ENCODE measurements at places on chromosomes 12 and 14.

GRCh38 chr14:68704736-68705720 lies 87.8 kb downstream of the ZFP36L1 start:
- H3K27ac ChIP-seq = no peak overlapping the region
- no peaks in the 10 kb centered on the region for H3K27me3 ChIP-seq
- no peak for DNase-seq
- H3K4me3 ChIP-seq = no peak overlapping the region
- H3K36me3 ChIP-seq = no peaks in the 10 kb centered on the region
- H3K4me1 ChIP-seq = no peaks in the 10 kb centered on the region

DNA sequence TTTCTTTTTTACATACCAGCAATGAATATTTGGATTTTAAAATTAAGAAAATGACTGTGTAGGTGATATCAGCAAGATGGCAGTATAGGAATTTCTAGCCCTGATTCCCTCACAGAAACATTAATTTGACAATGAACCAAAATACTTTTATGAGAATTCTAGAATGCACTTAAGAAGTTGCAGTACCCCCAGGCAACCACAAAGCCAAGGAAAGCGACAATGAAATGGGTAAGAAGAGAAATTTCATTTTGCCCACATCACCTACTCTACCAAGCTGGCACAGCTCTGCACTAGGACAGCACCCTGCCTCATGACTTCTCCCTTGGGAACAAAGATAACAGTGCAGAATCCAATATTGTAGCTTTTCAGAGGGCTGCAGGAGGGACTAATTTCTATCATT lies 6.6 kb downstream of the OR9K2 start:
- no peaks in the 10 kb centered on the region for H3K4me1 ChIP-seq
- H3K36me3 ChIP-seq = no peaks in the 10 kb centered on the region
- no peak overlapping the region for H3K4me3 ChIP-seq
- H3K27me3 ChIP-seq = peaks cover 6% of the 10 kb centered on the region
- H3K27ac ChIP-seq = no peak overlapping the region
- no peak for DNase-seq

- no peak overlapping the region for H3K27ac ChIP-seq
- H3K4me3 ChIP-seq = no peak overlapping the region
- no peak for DNase-seq
- no peaks in the 10 kb centered on the region for H3K36me3 ChIP-seq
These were observed 142.1 kb downstream of the MED13L start for GRCh38 chr12:116135209-116135930.

- H3K4me1 ChIP-seq = no peaks in the 10 kb centered on the region
- no peaks in the 10 kb centered on the region for H3K27me3 ChIP-seq
- DNase-seq = no peak
- no peak overlapping the region for H3K4me3 ChIP-seq
- no peaks in the 10 kb centered on the region for H3K36me3 ChIP-seq
- no peak overlapping the region for H3K27ac ChIP-seq
These were observed 49.3 kb downstream of the SLC25A21 start for GRCh38 chr14:37122919-37123639.

DNA sequence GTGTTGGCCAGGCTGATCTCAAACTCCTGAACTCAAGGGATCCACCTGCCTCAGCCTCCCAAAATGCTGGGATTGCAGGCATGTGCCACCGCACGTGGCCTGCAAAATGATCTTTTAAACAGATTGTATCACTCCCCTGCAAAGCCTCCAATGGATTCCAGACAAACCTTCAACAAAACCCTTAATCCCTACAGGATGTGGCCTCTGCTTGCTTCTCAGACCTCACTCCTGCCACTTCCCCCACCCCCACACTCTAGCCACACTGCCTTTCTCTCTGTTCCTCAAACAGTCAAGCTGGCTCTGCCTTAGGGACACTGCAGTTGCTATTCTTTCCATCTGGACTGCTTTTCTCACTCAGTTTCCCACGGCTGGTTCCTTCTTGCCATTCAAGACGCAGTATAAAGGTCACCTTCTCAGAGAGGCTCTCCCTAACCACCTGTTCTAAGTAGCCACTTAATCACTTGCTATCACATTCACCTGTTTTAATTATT lies 47.3 kb upstream of the TMED10 start:
- DNase-seq = no peak
- H3K27ac ChIP-seq = no peak overlapping the region
- no peak overlapping the region for H3K4me3 ChIP-seq
- H3K27me3 ChIP-seq = no peaks in the 10 kb centered on the region
- no peaks in the 10 kb centered on the region for H3K4me1 ChIP-seq

Measured in effector memory CD4-positive, alpha-beta T cell (primary cell).